ENCODE measurements at places on chromosomes 12 and 14. TPM values are rescaled to one million over a fixed set of nuclear protein-coding genes. Genes with fewer than 3 reads are reported as not detected.
A peak's percentile ranks its signal among the peaks of the same experiment; 100 is the strongest.

PDZRN4 gene
- total RNA-seq = not detected

- no peak for DNase-seq
Measured at GRCh38 chr12:69575346-69575745, 9.9 kb upstream of the CCT2 start.

GRCh38 chr12:77152623-77153193 lies 87.3 kb upstream of the E2F7 start:
- no peak for DNase-seq

KRT8 gene
- 2,962 TPM for total RNA-seq

KLRD1 gene
- total RNA-seq = 0.68 TPM

- no peak for DNase-seq
Measured at GRCh38 chr12:121184425-121184824, 25.5 kb upstream of the P2RX4 start.

- DNase-seq = peak; percentile 59
Measured at GRCh38 chr12:121783766-121784165, 9.7 kb downstream of the RHOF start.

PIANP gene
- total RNA-seq = not detected

GRCh38 chr14:54599966-54600716 lies 33.2 kb downstream of the SAMD4A start:
- DNase-seq = peak; percentile 1

- DNase-seq = no peak
Measured at GRCh38 chr12:70426620-70427019, 60.5 kb downstream of the KCNMB4 start.

DNA sequence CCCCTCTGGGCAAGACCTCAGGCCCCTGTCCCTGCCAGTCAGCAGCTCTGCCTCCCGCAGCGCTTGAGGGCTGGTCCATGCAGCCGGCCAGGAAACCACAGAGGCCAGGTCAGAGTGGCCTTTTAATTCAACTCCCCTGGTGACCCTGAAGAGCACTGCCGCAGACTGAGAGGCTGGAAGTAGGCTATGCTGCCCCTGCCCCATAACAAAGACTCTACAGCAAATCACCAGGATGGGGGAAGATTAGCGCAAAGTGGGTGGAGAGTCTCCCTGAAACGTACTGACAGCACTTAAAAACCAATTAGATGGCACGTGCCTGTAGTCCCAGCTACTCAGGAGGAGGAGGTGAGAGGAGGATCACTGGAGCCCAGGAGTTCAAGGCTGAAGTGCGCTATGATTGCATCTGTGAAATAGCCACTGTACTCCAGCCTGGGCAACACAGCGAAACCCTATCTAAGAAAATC lies 70.5 kb downstream of the ITPK1 start:
- peak; percentile 86 for DNase-seq

TTC9 gene
- 9.3 TPM for total RNA-seq

GRCh38 chr12:1523046-1523445 lies 71.3 kb downstream of the FBXL14 start:
- no peak for DNase-seq

DNA sequence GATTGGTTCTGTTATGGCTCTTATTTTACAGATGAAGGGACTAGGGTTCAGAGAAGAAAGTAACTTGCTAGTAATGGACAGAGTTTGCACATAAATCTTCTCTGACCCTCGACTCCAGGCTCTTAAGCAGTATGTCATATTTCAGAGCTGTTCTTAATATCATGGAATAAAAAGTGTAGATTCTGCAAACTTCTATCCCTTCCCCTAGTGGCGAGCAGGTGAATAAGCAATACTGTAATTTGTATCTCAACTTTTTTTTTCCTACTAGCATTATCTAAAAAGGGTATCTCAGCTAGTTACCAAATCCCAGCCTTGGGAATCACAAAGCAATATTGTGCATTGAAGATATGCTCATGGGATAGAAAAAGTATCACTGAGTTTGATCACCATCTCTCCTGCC lies 83.2 kb downstream of the ANO4 start:
- no peak for DNase-seq

GRCh38 chr14:23773981-23774380 lies 137.8 kb downstream of the DHRS2 start:
- DNase-seq = no peak

RAPGEF3 gene
- 5.7 TPM for total RNA-seq

DNA sequence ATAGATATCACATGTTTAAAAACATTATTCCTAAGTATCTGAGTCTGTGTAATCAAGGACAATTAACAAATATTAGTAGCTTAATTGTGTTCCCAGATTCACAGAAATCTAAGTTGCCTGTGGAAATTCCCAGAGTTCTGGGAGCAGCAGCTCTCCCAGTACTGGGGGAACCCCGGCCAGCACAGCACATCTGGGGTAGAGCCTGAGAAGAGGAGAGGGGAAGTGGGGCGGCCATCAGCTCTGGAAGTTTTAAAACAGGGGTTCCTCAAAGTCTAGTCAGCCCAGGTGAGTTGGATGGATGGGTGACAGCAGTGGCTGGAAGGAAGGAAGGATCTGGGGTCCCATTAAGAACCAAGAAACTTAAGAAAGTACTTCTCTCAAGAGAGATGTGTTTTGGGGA lies 24.6 kb downstream of the PRICKLE1 start:
- DNase-seq = no peak

KRT79 gene
- 0.28 TPM for total RNA-seq

ZDHHC22 gene
- total RNA-seq = not detected

DNA sequence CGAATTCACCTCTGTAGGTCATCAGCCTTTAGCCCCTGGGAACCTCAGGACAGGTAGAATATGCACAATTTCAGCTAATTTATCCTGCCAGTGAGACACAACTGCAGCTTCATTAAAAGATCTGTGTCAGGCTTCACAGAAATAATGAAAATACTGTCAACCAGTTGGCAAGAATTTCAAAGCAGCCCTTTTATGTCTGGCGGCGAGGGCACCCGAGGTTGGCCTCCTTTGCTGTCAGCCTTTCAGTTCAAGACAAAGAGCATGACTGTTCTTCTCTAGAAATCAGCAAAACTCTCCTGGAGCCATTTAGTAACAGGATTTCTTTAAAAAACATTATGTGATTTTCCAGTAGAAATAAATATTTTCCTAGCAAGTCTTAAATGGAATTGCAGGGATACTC lies 75.9 kb downstream of the BBS10 start:
- no peak for DNase-seq

KCNK10 gene
- total RNA-seq = not detected

TCL1B gene
- not detected for total RNA-seq

DNA sequence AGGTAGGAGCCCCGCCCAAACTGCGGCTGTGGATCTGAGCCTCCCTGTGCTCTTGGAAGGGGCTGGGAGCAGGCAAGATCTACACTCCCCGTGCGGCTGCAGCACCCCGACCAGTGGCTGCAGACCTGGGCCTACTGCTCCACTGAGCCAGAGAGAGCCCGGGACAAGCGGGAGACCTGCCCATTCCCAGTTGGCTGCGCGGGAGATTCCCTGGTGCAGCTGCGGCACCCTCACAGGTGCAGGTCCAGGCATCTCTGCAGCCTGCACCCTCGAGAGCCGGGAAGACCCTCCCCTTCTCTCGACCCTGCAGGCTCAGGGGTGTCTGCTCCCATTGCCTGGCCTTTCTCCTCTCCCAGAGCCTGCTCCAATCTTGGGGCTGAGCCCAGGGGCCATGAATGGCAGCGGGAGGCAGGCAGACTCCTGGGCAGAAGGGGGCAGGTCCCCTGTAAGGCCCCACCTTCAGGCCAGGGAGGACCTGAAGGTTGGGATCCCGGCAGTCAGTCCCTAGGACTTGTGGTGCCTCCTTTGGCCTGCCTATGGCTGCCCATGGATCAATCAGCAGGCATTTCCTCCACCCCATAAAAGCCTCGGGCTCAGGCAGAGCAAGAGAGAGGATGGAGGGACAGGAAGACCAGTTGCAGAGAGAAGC lies 8.8 kb upstream of the A2M start:
- DNase-seq = no peak

- DNase-seq = no peak
Measured at GRCh38 chr14:103819503-103820307, 27.7 kb downstream of the PPP1R13B start.

IL31 gene
- total RNA-seq = not detected

PTPRO gene
- not detected for total RNA-seq

- DNase-seq = no peak
Measured at GRCh38 chr14:101008196-101008595, 104.7 kb upstream of the RTL1 start.

ASPG gene
- 0.33 TPM for total RNA-seq

EML5 gene
- total RNA-seq = 0.43 TPM

DNA sequence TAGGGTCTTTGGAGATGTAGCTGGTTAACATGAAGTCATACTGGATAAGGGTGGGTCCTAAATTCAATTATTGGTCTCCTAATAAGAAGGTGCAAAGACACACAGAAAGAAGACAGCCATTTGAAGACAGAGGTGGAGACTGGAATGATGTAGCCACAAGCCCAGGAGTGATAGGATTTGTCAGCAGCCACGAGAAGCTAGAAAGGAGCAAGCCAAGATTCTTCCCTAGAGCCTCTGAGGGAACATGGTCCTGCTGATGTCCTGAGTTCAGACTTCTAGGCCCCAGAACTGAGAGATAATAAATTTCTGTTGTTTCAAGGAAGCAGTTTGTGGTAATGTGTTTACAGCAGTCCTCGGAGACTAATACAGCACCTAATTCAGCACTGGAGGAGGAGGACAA lies 203.3 kb upstream of the SRRM4 start:
- DNase-seq = no peak

Data from PC-9 (cell line).